Cerebellar cortex (tissue), 1 donor: ENCODE measurements at places on chromosomes 3 and 15.

GRCh38 chr3:57063032-57063431 is 2.6 kb downstream of the SPATA12 start:
- DNase-seq: no peak

GRCh38 chr3:197584733-197585132 is 29.0 kb upstream of the BDH1 start:
- no peak for DNase-seq

- no peak for DNase-seq
These were observed 204.8 kb downstream of the MAGI1 start for GRCh38 chr3:65833761-65834505.

GRCh38 chr15:73630921-73631362 is 2.2 kb downstream of the NPTN start:
- peak; percentile 59 for DNase-seq

GRCh38 chr15:37695719-37696118 is 238.7 kb upstream of the TMCO5A start:
- no peak for DNase-seq

- peak; percentile 16 for DNase-seq
These were observed 27.0 kb downstream of the NSMCE3 start for GRCh38 chr15:29242456-29243242.

GRCh38 chr3:194736896-194737600 is 51.4 kb downstream of the FAM43A start:
- DNase-seq: no peak

- DNase-seq: no peak
These were observed 29.2 kb downstream of the SRPRB start for GRCh38 chr3:133834621-133835417.

- peak; percentile 28 for DNase-seq
These were observed 7.1 kb downstream of the RAD51 start for GRCh38 chr15:40702077-40702476.

DNA sequence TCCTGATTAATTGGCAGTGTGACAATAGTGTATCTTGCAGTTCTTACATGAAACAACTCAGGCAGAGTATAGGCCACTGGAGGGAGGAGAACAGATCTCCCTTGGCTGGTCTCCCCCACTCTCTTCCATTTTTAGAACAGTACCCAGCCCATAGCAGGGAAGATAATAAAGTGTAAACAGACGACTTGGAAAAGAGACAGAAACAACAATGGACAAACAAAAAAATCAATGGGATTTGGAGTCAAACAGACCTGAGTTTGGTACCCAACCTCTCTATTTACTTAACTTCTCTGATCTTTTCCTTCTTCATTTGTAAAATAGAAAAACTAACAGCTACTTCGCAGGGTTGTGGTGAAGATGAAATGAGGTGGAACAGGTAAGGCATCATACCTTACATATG is 58.7 kb upstream of the SNTN start:
- no peak for DNase-seq

- no peak for DNase-seq
These were observed 12.5 kb upstream of the MGLL start for GRCh38 chr3:127834771-127835170.

- peak; percentile 52 for DNase-seq
These were observed 25.2 kb downstream of the NIPA1 start for GRCh38 chr15:22811640-22812039.

- no peak for DNase-seq
These were observed 22.0 kb downstream of the SMAD6 start for GRCh38 chr15:66723826-66724731.

- DNase-seq: peak; percentile 7
These were observed 55.6 kb upstream of the RGMA start for GRCh38 chr15:93144463-93145236.

DNA sequence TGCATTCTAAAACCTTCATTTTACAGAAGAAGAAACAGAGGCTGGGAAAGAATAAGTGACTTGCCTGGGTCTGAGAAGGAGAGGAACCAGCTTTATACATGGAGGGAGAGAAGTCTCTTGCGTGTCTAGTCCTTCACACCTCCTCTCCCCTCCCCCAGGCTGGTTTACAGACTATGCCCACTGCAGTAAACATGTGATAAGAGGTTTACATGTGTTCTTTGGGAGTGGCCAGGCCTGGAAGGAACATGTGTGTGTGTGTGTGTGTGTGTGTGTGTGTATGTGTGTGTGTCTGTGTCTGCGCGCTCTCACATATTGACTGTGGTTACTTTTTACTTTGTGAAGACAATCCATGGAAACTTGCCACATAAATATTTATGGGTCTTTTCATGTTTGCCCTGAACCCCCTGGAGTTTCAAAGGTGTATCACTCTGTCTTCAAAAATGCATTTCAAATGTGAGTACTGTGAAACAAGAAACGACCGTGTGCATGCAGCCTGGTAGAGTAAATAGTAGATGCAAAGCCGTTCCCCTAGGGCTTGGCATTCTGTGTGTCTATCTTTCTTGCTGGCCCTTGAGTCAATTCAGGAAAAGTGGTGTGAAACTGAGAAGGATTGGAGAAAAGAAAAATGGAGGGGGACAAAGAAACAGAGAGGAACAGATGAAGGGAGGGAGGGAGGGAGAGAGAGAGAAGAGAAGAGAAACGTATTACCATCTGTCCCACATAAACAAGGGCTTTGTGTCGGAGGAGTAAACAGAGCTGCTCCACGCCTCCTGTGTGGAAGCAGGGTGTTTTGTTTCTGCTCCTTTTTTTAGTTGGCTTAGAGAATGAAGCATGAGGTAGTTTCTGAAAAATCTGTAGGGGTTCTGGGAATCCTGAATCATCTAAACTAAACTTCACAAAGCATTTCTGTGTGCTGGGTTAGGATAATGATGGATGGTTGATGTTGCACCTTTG is 51.7 kb downstream of the CLDN11 start:
- DNase-seq: peak; percentile 84

DNA sequence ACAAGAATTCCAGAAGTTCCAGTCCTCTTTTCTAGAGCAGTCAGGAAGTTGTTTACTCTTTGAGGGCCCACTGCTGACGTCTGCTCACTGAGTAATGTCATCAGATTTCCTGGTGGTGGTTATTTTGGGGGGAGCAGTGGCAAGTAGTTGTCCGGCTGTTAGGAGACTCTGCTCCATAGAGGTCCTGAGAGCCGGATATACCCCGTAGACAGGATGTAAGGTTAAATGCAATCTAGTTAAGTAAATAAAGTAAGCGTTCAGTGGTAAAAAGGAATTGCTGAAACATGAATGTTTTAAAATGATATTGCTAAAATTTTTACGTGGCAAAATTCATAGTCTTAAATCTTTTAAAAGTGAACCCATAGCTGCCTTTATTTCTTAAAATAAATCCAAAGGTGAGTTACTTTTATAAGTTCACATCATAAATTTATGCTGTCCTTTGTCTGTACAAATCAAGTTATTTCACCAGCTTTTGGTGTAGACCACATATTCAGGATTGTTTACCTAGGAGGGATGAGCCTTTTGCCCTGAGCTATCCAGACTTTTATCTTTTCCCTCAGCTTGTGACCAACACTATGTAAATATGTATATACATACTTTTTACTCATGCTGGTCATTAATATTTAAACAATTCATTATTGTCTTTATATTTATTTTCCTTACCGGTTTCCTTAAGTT is 65.8 kb downstream of the PDE8A start:
- DNase-seq: no peak

GRCh38 chr3:49158103-49158709 is 7.9 kb downstream of the CCDC71 start:
- DNase-seq: no peak

DNA sequence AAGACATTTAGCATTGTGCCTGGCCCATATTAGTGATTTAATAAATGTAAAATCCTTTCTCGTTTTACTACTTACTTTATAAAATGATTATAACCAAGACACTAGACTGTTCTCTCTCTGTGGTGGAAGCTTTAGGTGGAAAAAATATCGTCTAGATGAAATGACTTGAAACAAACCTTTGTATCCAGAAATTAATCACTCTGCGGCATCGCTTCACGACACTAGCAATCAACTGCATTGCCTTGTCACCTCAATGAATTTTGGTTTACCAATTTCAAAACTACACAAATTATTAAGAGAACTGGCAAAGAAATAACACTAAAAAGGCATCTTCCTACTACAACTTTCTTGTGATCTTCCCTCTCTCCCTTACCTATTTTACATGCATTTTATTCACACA is 627.2 kb upstream of the ROBO1 start:
- DNase-seq: no peak

- no peak for DNase-seq
These were observed 157.0 kb downstream of the FGF12 start for GRCh38 chr3:192570315-192570714.

GRCh38 chr3:31729082-31729481 is 196.4 kb downstream of the STT3B start:
- DNase-seq: no peak

DNA sequence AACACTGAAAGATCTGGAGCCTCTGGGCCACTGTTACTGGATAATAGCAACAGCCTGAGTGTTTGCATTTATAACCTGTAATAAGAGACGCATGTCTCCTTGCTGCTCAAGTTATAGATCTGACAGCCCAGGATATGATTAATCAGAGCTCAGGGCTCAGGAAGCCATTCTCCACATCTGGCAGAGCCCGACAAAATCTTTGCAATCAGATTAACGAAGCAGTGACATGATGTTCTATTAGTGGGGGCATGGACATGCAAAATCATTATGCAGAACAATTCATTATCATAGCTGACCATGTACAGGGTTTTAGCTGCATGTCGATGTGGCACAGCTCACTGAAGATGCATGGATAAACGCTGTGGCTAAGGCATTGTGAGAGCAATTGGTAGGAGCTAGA is 730.3 kb downstream of the ZNF385D start:
- DNase-seq: no peak

GRCh38 chr3:129059311-129059958 is 1.1 kb upstream of the GP9 start:
- no peak for DNase-seq

- DNase-seq: no peak
These were observed 794.9 kb downstream of the NTRK3 start for GRCh38 chr15:87461631-87462030.

DNA sequence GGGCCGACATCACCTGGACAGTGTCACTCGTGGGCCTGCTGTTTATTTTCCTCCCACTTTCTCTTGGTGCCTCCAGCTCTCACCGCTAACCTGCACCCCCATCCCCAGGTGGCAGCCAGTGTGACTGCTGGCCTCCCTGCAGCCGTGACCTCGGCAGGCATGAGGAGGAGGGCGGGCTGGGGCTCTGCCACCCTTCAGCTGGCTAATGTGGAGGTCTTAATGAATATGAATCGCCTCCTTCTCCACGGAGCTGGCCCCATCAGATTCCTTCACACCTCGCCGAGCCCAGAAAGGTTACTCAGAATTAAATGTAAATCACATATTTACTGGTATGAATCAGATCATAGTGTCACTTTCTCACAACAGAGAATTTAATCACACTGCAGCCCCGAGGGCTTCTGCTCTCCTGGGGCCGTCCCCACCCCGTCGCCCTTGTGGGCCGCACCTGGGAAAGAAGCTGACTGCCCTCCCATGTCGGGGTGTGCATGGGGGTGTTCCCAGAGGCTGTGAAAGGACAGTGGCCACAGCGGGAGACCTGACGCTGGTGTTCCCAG is 171.1 kb upstream of the TLE3 start:
- DNase-seq: no peak

DNA sequence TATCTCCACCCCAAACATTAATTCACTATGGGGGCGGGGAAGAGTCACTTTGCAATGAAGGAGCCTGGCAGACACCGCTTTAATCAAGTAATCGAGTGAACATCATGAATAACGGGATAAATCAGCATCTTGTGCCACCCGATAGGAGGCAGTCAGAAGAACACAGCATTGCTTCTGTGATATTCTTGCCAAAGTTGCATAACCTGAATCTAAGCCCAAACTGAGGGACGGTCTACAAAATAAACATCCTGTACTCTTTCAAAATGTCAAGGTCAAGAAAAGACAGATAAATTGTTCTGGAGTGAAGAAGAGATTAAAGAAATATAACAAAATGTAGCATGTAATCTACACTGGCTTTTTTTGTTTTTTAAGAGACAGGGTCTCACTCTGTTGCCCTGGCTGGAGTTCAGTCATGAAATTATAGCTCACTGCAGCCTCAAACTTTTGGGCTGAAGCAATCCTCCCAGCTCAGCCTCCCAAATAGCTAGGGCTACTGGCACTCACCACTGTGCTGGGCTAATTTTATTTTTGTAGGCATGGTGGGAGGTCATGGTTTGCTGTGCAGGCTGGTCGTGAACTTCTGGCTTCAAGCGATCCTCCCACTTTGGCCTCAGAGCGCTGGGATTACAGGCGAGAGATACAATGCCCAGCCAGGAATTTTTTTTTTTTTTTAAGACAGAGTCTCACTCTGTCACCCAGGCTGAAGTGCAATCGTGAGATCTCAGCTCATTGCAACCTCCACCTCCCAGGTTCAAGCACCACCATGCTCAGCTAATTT is 20.1 kb upstream of the VWA5B2 start:
- no peak for DNase-seq
